ENCODE measurements at places on chromosomes 7 and 10.
A peak's percentile ranks its signal among the peaks of the same experiment; 100 is the strongest.

DNA sequence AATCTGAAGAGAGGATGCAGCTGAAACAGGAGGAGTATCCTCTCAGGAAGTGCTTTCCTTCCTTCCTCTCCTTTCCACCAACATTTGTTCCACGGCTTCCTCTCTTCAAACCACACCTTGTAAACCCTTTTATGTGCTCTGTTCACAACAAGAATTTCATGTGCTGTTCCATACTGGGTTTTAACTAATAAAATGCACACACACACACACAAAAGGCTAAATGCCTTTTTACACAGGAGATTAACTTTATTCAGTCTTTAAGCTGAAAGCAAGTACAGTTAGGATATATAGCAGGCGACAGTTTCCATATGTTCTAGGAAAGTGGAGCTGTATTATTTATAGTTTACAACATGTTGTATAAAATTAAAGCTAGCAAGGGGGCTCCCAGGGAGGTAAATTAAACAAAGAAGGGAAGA is 106.7 kb downstream of the REEP3 start:
- no peak for DNase-seq

DNA sequence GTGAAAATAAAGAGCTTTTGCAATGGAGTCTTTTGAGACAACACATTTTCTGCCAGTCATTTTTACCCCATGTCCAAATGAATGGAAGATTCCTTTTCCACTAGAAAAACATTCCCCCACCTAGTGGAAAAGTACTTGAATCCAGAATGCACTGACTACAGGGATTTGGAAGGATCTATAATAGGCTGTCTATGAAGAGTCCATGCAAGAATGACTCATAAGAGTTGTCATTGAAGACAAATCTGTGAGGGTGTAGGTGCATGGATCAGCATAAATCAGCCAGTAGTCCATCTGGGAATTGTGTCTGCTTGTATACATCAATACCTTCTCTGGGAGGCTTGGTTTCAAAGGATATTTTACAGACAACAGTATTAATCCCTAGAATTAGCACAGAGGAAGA is 32.5 kb upstream of the TRUB1 start:
- no peak for DNase-seq

DNA sequence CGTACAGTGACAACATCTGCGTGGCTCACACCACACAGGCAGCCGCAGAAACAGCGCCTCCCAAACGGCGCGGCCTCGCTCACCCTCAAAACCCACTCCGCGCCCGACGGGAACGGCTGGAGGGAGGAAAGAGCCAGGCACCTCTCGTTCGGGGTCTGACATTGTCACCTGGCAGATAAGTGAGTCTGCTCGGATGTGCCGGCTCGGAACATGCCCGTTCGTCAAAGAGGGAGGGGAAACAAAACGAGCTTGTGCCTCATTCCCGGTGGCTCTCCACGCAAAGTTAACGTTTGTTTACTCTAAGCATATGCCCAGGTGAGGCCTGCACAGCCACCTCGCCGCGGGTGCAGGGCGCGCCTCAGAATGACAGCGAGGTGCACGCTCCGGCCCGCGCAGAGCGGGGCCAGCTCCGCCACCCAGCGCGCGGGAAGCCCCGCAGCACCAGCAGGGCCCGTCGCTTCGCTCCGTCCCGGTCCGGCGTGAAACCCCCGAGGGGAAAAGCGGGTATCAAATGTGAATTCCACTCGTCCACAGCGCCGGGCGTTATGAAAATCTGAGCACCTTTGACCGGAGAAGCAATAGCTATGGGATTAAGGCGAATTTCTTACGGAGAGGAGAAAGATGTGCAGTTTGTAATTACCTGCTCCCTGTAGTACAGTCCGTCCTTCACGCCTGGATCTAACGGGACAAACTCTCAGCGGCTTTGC is 13.1 kb downstream of the CNPY1 start:
- DNase-seq, result peak; percentile 25

GRCh38 chr7:37550872-37551271 is 102.2 kb upstream of the ELMO1 start:
- no peak for DNase-seq

- DNase-seq, result no peak
These were observed 400.5 kb downstream of the IPMK start for GRCh38 chr10:57867241-57867640.

DNA sequence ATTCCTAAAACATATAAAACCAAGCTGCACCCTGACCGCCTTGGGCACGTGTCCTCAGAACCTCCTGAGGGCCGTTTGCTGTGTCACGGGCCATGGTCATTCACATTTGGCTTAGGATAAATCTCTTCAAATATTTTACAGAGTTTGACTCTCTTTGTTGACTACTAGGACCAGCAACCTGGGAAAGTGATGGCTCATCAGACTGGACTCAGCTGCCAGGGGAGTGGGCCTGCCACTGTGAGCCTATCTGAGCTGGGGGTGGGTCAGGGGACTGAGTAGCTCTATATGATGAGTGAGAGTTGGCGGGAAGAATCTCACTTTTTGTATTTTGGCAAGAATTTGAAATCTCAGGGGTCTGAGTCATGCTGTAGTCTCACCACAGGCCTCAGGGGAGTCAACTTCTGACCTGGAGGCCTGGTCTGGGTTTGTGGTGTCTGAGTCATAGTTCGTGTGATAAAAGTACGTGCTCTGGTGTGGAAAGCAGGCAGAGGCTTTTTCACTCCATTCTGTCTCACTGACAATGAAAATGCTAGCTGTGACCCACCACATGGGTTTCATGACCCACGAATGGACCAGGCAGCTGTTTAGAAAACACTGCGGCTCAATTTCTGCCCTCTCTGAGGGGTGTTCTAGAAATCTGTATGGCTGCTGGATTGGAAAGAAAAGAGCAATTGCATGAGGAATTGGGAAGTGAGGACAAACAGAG is 4.2 kb upstream of the UPP1 start:
- DNase-seq, result no peak

DNA sequence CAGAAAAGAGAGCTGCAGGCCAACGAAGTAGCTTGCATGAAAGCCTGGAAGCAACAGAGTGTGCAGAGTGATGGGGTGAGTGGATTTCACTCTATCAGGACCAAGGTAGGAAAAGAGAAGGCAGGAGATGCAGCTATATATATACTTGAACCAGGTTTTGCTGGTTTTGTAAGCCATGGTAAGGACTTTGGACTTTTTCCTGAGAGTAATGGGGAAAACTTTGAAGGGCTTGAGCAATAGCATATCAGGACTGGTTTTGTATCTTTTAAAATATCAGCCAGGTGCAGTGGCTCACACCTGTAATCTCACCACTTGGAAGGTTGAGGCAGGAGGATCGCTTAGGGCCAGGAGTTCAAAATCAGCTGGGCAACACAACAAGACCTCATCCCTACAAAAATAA is 120.6 kb upstream of the NRP1 start:
- no peak for DNase-seq

- DNase-seq, result no peak
These were observed 187.1 kb downstream of the NPSR1 start for GRCh38 chr7:34844936-34845665.

DNA sequence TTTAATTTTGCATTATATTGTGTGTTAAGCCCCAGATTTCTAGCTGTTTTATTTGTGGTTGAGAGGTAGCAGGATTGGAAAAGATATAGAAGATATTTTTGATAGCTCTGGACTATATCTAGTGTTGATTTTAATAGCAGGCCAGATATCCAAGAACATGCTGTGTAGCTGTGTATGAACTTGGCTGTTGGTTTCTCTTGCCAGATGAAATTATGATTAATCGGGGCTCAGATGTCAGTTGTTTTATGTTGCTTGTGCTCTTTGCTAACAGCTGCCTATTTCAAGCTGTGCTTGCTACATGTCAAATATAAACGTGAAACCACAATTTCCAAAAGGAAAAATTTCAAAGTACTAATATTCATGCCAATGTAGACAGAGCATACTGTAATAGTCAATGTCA is 141.1 kb downstream of the GRM3 start:
- no peak for DNase-seq

GRCh38 chr10:88114368-88114767 is 250.9 kb downstream of the PTEN start:
- DNase-seq, result peak; percentile 27

GRCh38 chr7:80711531-80711930 is 73.1 kb downstream of the CD36 start:
- DNase-seq, result no peak

DNA sequence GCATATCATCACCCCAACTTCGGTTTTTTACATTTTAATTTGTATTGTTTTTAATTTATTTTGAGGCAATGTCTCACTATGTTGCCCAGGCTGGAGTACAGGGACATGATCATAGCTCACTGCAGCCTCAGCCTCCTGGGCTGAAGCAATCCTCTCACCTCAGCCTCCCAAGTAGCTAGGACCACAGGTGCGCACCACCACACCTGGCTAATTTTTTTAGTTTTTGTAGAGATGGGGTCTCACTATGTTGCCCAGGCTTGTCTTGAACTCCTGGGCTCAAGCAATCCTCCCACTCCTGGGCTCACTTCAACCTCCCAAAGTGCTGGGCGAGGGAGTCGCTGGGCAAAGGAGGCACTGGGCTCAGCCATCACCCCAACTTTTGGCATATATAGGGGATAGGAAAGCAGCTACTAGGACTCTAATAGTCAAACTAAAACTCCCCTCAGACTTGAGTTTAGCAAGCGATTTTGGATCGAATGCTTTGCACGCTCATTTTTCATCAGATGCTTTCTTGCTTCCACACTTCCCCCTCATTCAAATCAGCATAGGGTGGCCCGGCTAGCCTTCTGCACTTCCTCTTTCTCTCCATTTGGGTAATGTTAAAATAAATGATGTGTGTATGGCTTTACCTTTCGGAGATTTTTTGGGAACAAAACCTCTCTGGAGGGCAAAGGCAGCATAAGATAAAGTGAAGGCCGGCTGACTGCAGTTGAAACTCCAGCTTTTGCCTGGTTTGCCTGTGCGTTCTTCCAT is 20.8 kb upstream of the NMT2 start:
- DNase-seq, result no peak

DNA sequence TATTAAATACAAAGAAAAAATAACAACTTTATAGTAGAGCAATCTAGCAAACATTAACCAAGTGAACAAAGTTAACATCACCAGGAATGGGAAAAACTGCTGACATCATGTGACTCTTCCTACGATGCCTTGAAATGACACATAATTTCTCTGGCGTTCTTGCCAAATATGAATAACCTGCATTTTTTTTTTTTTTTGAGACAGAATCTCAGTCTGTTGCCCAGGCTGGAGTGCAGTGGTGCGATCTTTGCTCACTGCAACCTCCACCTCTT is 126.5 kb upstream of the VKORC1L1 start:
- no peak for DNase-seq

- DNase-seq, result no peak
These were observed 706.8 kb upstream of the LRRTM3 start for GRCh38 chr10:66218981-66219587.

DNA sequence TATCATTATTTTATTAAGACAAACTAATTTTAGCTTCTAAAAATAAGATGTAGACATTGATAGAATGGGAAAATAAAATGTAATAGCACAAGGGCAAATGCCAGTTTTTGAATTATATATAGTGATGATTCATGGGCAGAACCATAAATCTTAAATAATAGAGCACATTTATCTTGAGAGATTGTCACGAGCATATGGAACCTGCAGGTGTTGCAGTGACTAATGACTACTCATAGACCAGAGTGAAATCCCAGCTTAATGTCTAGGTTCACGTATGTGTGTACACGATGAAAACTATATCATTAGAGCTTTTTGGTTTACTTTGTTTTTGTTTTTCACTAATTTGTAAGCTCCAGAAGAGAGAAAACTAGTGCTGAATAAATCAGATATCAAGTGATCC is 150.2 kb upstream of the CACNA2D1 start:
- peak; percentile 93 for DNase-seq

DNA sequence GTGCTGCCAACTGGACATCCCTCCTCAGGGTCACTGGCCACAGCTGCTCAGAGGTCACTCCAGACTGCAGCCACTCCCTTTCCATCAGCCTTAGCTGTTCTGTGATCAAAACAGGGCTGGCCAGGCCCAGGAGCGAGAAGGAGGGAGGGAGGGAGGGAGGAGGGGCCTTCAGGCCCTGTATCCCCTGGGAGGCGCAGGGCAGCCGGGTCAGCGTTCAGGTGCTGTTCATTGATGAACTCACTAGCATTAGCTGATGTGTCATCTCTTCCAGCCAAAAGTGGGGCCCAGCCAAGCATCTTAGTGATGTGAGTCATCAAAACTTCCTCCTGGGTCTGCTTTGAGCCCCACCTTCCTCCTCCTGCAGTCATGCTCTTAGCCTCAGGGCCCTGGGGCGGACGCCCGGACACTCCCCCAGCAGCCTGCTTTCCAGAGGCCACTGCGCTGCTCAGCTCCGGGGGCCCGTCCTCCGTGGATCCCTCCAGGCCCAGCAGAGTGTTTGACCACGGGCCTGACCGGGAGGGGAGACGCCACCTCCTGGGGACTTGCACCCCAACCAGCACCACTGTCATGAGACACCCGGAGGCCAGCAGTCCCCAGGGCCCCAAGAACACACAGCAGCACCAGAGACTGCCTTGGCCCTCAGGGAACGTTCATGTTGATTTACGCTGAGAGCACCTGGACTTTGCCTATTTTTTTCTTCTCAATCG is 149.2 kb downstream of the PRKAG2 start:
- no peak for DNase-seq
